SHP77 (cell line): ENCODE measurements at places on chromosomes 16 and 17.

DNA sequence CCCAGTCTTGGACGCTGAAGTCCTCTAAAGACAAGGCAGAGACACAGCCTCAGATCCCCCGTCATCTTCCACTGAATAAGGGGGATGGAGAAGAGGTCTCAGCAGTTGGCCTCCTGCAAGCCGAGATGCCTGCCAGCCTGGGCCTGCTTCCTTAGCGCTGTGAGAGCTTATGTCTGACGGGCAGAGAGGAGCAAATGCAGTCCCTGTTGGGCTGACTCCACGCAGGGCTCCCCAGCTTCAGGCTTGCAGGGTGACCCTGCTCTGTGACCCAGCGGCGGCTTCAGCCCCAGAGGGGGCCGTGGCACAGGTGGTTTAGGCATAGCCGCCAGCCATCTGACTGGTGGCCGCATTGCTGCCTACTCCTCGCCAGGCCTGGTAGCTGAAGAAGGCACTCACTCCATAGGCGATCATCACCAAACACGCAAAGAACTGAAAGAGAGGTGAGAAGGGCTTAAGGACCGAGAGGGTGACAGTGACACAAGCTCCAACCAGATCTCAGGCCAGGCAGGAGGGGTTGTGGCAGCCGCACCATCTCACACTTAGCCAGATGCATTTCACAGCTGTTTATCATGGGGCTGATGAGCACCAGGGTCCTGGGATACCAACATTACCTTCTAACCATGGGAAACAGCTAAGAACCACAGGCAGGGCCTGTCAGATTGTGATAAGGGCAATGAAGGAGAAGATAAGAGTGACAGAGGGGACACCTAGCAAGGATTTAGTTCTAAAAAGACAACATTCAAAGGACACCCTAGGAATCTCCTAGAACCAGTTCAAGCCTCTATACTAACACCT lies 11.7 kb downstream of the ARL2BP start:
- DNase-seq, result no peak

DNA sequence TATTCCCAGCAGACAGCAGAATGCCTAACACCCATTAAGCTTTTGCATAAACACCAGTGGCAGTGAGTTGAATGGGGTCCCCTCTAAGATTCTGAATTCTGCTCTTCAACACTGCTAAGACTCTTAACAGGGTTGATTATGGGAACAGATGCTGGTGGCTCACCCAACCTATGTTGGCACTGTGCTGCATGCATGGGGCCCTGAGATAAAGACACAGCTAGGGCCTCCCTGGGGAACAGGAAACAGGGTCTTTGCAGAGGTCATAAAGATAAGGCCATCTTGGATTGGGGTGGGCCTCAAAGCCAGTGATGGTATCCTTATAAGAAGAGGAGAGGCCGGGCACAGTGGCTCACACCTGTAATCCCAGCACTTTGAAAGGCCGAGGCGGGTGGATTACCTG lies 190.8 kb downstream of the SLC39A11 start:
- no peak for DNase-seq

- no peak for DNase-seq
Measured at GRCh38 chr17:81842725-81843504, 8.1 kb upstream of the PPP1R27 start.

- DNase-seq, result no peak
Measured at GRCh38 chr16:59039066-59039720, 305.1 kb upstream of the GOT2 start.

- DNase-seq, result no peak
Measured at GRCh38 chr17:57447990-57448758, 191.9 kb downstream of the MSI2 start.

DNA sequence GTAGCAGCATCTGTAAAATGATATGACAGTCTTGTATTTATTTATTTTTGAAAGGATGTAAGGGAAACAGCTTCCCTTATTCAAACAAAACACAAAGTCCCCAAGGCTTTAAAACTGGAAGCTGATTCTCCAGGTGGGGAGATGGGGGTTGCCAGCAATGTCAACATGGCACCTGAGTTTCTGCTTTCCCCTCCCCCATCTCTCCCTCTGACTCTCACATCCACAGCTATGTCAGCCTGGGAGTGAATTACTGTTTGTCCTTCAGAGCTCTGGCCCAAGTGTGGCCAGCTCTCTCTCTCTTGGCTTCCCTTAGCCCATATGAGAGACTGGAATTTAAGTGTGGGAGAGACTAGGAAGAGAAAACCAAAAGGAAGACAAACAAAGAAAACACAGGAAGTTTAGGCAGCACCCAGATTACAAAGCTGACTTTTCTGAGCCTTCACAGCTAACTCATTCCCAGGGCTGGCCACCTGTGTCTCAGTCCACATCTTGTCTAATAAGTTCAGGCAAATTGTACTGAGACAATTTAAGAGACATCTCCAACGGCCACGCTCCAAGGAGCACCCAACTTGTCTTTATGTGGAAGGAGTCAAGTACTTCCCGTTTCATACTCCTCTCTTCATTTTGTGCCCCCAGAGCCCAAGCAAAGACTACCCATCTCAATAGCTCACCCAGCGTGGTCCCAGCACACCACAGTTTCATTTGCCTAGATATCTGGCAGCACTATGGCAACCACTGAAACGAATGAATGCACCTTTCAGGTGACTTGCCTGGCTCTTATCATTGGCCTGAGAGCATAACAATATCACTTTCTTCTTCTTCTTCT lies 69.2 kb downstream of the SOX9 start:
- DNase-seq, result no peak
